Neuronal stem cell (in vitro differentiated cells): ENCODE measurements at places on chromosomes 2 and 18.

DNA sequence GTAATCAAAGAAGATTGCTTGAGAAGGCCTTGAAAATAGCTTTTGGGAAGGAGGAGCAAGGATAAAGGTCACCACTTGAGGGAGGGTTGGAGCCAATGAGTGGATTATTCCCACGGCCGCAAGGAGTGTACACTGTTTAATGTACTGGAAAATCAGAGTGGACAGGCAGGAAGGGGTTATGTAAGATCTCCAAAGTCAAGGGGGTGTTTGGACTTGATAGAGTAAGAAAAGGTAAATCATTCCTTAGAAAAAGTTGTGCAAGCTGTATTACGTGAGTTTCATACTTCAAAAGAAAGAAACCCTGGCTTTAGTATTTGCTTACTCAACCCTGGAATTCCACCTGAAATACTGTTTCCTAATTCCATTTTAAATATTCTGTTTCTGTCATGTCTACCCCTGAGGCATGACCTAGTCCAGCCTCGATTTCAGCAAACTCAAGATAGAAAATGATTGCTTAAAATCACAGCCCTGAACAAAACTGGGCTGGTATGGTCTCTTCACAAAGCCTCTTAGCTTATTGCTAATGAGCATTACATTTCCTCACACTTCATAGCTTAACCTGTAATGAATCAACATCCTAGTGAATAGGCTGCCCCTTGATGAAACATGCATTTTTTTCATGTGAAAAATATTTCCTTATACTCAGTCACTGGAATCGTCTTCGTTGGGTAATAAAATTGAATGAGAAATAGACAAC is 1.1 kb downstream of the MREG start:
- no peaks in the 10 kb centered on the region for H3K27me3 ChIP-seq
- H3K27ac ChIP-seq, result no peak overlapping the region
- no peak overlapping the region for H3K4me3 ChIP-seq
- H3K36me3 ChIP-seq, result no peaks in the 10 kb centered on the region

- DNase-seq, result no peak
- no peak overlapping the region for H3K27ac ChIP-seq
- H3K4me3 ChIP-seq, result no peak overlapping the region
- peaks cover 46% of the 10 kb centered on the region for H3K36me3 ChIP-seq
Observed at GRCh38 chr2:25939257-25939668, 43.0 kb downstream of the KIF3C start.

DNA sequence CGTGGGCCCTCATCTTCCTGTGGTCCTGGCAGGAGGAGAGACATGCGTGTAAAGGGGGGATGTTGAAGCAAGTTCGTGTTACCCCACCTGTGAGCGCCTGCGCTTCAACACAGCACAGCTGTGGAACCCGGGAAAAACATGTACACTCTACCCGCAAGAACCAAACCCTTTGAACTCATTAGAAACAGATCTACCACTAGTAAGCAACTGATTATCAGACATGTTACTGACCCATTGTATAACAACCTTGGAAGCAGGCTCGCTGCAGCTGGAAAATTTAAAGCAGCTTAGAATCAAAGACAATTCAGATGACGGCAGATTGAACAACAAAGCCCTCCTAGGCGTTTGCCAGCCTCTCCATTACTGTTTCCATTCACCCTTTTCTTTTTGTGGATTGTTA is 771.7 kb upstream of the SALL3 start:
- H3K4me1 ChIP-seq, result peaks cover 2% of the 10 kb centered on the region
- H3K27ac ChIP-seq, result no peak overlapping the region
- H3K4me3 ChIP-seq, result no peak overlapping the region

GRCh38 chr18:74832999-74833398 is 235.3 kb downstream of the ZNF407 start:
- H3K4me3 ChIP-seq, result no peak overlapping the region
- H3K4me1 ChIP-seq, result peaks cover 2% of the 10 kb centered on the region
- no peak for DNase-seq
- no peak overlapping the region for H3K27ac ChIP-seq

DNA sequence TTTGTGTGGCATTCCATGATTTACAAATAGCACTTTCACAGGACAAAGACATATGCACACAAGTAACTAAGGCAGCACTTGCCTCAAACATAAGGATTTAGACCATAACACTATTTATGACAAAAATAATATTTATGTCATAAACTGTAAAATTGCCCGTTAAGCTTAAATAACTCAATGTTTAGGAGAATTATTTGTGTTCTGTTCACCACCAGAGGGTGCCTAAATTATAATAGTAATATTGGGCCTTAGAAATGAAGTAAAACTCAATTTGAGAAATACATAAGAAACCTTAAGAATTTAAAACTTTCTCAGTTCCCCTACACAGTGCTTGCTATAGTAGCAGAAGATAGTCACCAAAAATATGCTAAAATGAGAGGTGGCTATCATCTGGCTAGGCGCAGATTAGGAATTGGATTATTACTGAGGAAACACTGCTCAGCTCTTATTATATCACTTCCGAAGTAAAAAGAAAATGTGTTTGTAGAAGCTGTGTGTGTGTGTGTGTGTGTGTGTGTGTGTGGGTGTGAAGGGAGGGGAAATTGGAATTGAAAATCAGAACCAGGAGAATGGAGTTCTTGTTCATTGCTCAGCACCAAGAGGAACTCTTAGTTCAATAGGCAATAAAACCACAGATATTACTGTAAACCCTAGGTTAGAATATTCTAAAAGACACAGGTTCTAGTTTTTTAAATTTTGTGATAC is 4.9 kb upstream of the CHN1 start:
- H3K4me1 ChIP-seq, result peaks cover 12% of the 10 kb centered on the region
- H3K36me3 ChIP-seq, result no peaks in the 10 kb centered on the region
- no peak overlapping the region for H3K27ac ChIP-seq
- no peak overlapping the region for H3K4me3 ChIP-seq
- H3K27me3 ChIP-seq, result no peaks in the 10 kb centered on the region
- DNase-seq, result no peak

- no peaks in the 10 kb centered on the region for H3K36me3 ChIP-seq
- no peak overlapping the region for H3K27ac ChIP-seq
- no peak for DNase-seq
- no peaks in the 10 kb centered on the region for H3K27me3 ChIP-seq
Observed at GRCh38 chr2:219844401-219845091, 217.1 kb downstream of the SLC4A3 start.

- no peaks in the 10 kb centered on the region for H3K4me1 ChIP-seq
- no peaks in the 10 kb centered on the region for H3K27me3 ChIP-seq
- DNase-seq, result no peak
- no peak overlapping the region for H3K27ac ChIP-seq
- no peaks in the 10 kb centered on the region for H3K36me3 ChIP-seq
Observed at GRCh38 chr18:22297008-22297407, 120.7 kb downstream of the CTAGE1 start.

- H3K27ac ChIP-seq, result no peak overlapping the region
- H3K4me1 ChIP-seq, result no peaks in the 10 kb centered on the region
- H3K27me3 ChIP-seq, result no peaks in the 10 kb centered on the region
- H3K36me3 ChIP-seq, result no peaks in the 10 kb centered on the region
- DNase-seq, result no peak
- no peak overlapping the region for H3K4me3 ChIP-seq
Observed at GRCh38 chr2:218430721-218431120, 11.8 kb downstream of the VIL1 start.
